ENCODE measurements at places on chromosomes 1 and 21.

GRCh38 chr1:11690397-11691301 lies 861 bp upstream of the DRAXIN start:
- DNase-seq = no peak

- no peak for DNase-seq
These were observed 24.7 kb downstream of the IL23R start for GRCh38 chr1:67190942-67191341.

DNA sequence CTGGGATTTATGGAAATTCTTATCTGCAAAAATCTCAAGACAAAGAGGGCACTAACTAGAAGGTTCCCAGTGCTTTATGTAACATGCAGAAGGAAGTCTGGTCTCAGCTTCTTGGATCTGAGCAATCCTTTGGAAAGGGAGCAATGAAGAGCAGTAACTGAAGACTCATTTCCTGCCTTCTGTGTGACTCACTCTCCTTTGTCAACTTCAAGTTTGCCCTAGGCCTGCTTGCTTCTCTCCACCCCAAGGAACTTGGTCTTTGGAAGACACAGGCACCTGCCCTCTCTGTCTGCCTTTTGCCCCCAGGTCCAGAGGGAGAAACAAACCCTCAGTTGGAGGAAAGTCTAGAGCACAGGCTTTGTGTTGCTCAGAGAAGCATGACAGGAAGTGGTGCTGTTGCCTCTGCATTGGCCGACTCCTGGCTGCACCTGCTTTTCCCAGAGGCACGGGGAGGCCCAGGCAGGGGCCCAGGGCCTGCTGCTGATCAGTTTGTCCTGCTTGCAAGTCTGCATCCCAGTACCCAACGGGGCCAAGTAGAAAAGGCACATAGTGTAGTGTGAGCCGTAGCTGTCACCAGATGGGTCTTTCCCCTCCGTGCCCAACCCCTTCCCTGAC lies 137.2 kb downstream of the DHRS3 start:
- DNase-seq = no peak

GRCh38 chr1:214372092-214372491 lies 91.1 kb downstream of the SMYD2 start:
- no peak for DNase-seq

DNA sequence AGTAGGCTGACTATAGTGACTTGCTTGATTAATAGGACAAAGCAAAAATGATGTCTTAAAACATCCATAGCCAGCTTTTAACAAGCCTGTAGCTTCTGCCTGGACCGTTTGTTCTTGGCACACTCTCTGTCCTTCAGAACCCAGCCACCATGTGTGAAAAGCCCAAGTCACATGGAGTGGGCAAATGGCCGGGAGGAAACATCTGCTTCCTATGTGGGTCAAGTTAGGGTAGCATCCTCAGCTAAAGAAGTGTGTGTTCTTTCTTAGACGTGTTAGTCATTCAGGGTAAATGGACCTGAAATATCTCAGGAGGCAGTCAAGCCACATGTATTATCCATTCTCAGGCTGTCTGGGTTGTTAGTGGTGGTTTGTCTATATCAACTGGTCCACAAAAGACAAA lies 23.4 kb downstream of the RD3 start:
- no peak for DNase-seq

DNA sequence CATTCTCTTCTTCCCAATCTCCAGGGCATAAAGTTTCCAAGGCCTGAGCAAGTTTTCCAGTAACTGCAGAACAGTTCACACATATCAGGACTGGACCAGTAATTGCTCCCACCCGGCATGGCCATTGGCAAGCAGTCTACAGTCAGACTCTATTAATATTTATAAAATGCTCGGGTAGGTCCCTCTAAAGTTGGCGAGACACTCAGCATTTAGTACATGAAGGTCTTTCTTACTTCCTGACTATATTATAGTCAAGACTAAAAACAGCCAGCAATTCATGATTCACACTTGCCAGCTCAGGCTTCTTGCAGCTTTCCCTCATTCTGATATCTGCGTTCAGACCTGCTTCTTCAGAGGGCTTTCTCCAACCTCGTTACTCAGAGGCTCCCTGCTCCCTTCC lies 25.4 kb downstream of the GADD45A start:
- no peak for DNase-seq

DNA sequence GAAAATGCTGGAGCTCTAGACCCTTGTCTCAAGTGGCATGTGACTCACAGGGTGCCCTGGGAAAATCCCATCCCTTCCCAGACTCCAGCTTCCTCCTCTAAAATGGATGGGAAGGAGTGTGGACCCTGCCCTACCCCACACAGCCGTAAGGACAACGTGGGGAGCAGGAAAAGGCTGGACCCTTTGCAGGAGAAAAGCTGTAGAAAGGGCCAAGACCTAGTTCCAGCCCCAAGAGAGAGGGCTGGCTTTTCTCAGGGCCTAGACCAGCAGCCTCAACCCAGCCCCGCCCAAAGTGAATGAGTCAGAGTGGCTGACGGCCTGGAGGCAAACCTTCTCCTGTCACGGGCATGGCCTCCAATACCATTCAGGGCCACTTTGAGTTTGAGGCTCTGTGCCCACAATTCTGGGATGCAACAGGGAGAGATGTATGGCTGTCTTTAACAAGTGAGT lies 1.1 kb downstream of the LAMB3 start:
- peak; percentile 84 for DNase-seq

GRCh38 chr1:3869751-3870301 lies 12.6 kb downstream of the DFFB start:
- no peak for DNase-seq

- no peak for DNase-seq
These were observed 98.3 kb downstream of the COQ8A start for GRCh38 chr1:227038401-227038800.

GRCh38 chr1:64923294-64923718 lies 43.0 kb downstream of the JAK1 start:
- no peak for DNase-seq

DNA sequence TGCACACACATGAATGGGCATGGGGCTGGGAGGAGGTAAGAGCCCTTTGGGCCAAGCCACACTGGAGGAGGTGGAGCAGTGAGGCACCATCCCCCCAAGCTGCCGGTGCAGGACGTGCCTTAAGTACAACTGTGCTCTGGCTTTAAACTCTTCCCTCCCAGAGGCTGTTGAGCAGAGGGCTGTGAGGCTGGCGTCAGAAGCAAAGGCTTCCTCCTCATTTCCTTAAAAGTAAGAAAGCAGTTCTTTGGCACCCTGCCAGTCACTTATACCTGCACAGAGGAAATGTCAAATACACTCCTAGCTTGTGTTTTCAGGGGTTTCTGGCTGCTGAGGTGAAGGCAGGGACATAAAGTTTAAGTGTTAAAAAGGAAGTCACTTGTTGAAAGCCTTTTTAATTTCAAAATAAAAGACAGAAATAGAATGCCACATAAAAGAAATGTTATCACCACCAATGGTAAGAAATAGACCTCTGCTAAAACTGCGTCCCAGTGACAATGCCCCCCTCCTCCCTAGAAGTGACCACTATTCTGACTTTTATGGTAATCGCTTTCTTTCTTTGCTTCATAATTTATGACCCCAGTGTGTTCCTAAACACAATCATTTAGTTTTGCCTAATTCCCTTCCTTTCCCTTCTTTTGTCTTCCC lies 33.0 kb downstream of the LAMC2 start:
- no peak for DNase-seq

- DNase-seq = no peak
These were observed 62.7 kb downstream of the ADSS2 start for GRCh38 chr1:244388961-244389360.

- no peak for DNase-seq
These were observed 1611.6 kb downstream of the NCAM2 start for GRCh38 chr21:22609802-22610201.

- DNase-seq = no peak
These were observed 67.3 kb upstream of the AKT3 start for GRCh38 chr1:243917177-243917862.

DNA sequence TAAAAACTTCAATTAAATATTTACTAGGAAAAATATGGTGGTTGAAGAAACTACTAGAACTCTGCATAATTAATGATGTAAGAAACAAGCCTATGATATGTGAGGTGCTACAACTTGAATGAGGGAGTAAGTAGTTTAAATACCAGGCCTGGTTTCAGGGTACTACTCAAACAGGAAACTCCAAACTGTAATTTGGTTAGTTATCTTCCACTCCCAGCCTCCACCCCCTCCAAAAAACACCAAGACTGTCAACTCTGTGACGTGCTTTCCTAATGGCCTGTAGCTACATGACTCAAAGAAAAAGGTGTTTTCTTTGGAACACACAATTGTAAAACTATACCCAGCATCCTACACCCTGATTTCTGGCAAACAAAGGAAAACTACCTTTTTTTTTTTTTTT lies 55.9 kb upstream of the RCC1 start:
- DNase-seq = peak; percentile 12

DNA sequence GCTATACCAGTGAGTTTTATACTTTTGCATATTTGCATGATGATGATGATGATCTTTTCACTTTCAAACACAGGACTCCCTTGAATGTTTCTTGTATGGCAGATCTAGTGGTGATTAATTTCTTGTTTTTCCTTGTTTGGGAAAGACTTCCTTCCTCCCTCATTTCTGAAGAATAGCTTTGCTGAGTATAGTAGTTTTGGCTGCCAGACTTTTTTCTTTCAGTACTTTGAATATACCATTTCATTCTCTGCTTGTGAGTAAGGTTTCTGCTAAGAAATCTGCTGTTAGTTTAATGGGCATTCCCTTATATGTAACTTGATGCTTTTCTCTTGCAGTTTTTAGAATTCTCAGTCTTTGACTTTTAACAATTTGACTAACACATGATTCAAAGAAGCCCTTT lies 547.4 kb upstream of the CXADR start:
- no peak for DNase-seq

DNA sequence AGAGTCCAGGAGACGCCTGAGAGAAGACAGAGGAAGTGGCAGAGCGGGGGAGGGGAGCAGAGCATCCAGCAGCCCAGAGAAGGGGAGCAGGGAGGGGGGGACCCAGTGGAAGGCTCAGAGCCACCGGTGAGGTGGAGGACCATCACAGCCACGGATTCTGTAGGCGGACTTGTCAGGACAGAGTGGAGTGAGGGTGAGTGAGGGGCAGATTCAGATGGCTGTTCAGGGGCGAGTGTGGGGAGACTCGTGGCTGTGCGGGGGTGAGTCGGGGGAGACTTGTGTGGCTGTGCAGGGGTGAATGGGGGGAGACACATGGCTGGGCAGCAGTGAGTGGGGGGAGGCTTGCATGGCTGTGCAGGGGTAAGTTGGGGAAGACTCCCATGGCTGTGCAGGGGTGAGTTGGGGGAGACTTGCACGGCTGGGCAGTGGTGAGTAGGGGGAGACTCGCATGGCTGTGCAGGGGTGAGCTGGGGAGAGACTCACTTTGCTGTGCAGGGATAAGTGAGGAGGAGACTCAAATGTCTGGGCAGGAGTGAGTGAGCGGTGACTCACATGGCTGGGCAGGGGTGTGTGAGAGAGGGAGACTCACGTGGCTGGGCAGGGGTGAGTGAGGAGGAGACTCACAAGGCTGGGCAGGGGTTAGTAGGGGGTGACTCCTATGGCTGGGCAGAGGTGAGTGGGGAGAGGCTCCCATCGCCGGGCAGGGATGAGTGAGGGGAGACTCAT lies 56.8 kb upstream of the ABCG1 start:
- DNase-seq = no peak

- no peak for DNase-seq
These were observed 139.6 kb downstream of the TOMM20 start for GRCh38 chr1:234989019-234989418.

DNA sequence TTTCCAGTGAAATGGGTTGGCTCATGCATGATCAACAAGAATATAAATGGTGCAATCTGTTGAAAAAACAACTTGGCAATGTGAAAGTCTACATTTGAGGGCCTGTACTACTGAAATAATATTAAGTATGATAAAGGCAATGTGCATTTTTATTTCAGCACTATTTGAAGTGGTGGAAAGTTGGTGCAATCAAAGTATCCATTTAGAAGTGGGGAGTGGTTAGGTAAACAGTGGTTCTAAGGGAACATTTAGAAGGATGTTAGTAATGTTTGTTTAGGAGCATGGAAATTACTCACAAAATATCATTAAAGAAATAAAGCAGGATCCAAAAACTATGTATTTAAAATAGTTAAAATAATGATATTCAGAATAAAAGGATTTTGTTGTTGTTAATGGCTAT lies 60.2 kb downstream of the CHRM3 start:
- no peak for DNase-seq

- no peak for DNase-seq
These were observed 32.4 kb upstream of the ATP1A1 start for GRCh38 chr1:116340506-116341231.

DNA sequence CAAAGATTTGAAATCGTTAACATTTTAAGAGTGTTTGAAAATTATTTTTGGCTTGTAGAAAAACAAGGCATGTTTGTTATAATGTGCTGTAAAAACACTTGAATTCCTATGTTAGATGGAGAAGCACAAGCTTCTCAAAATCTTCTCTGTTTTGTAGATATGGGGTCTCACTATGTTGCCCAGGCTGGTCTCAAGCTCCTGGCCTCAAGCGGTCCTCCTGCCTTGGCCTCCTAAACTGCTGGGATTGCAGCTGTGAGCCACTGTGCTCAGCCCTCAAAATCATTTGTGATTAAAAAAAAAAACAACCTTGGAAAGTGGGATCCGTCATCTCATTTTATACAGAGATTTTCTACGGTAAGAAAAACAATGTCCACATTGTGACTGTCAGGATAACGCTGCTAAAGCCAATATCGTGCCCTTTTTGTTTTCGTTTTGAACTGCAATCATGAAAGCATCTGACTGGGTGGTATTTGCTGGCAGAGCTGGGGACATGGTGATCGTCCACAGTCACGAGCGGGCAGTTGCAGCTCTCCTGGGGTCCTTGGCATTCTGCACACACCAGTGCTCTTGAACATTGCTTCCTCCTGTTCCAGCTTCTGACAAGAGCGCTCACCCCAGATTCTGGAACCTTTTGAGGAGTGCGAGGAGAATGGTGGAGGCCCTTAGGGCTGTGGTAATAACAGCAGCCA lies 112.5 kb downstream of the PGBD5 start:
- no peak for DNase-seq

DNA sequence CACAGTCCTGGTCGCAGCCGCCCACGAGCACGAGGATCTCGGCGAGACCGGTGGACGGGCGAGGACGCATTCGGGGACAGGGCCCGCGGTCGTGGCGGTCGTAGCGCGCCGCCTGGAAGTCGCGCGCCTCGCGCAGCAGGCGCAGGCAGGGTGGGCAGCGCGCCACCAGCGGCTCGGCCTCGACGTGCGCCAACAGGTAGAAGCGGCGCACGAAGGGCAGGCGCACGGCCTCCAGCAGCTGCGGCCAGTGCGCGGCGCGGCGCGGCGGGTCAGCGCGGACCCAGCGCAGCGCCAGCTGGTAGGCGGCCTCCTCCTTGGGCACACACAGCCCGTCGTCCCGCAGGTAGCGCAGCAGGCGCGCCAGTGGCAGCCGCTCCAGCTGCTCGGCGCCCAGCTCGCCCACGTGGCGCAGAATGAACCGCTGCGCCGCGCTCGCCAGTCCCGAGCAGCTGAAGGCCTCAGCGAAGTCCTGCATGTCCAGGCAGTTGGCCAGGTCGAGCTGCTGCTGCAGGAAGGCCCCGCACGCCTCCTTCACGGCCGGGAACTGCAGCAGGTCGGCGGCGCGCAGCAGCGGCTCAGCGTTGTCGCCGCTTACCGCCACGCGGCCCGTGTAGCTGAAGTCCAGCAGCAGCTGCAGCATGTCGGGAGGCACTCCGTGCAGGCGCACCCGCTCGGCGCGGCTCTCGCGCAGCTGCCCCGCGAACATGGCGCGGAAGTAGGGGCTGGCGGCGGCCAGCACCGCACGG lies 573 bp downstream of the KLHL21 start:
- peak; percentile 75 for DNase-seq
